Heart left ventricle (tissue), 16 donors: ENCODE measurements at places on chromosomes 7 and 10. TPM values are rescaled to one million over a fixed set of nuclear protein-coding genes. Genes with fewer than 3 reads are reported as not detected.

DNA sequence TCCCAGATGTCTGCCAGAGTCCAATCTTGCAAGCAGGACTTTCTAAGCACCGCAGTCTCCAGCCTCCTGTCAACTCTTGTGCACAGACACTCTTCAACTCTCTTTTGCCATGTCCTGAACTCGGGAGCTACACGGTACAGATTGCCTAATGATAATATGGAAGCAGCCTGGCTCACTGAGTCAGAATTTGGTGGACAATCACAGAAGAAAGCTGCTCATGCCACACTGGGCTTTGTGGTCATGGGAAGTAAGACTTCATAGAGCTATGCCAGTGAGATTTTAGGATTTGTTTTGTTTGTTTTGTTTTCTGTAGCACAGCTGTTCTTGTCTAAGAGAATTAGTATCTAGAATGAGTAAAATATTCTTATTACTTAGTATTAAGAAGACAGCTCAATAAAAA lies 144.1 kb upstream of the PRSS58 start:
- DNase-seq: no peak
- H3K4me3 ChIP-seq: no peak overlapping the region
- H3K36me3 ChIP-seq: no peaks in the 10 kb centered on the region
- H3K27ac ChIP-seq: no peak overlapping the region
- no peaks in the 10 kb centered on the region for H3K27me3 ChIP-seq

GRCh38 chr10:24238519-24239247 lies 29.7 kb downstream of the KIAA1217 start:
- H3K4me1 ChIP-seq: no peaks in the 10 kb centered on the region
- H3K27me3 ChIP-seq: no peaks in the 10 kb centered on the region
- H3K36me3 ChIP-seq: no peaks in the 10 kb centered on the region
- no peak for DNase-seq

DNA sequence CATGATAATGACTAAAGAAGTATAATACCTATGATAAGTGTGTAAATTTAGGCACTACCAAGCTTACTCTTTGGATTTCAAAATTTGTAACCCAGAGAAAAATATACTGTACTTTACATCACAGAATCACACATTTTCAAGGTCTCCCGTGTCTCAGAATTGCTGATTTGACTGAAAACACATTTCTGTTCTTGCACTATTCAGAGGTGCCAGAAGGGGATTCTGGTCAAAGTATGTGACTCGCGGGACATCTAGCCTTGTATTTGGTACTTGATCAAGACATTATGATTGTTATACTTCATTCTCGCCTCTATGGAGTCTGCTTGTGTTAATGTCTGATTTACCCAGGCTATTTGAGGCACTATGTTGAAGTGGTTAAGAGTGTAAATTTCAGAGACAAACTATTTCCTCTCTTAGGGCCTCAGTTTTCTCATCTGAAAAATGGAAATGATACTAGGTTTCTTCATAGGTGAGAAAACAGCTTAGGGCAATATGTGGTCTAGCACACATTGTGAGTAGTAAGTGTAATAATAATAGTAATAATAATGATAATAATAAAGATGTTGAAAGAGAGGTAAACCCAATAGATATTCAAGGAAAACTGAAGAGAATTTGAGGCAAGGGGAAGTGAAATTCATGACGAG lies 320.4 kb downstream of the RNLS start:
- no peaks in the 10 kb centered on the region for H3K36me3 ChIP-seq
- no peaks in the 10 kb centered on the region for H3K4me1 ChIP-seq
- no peak overlapping the region for H3K4me3 ChIP-seq
- no peaks in the 10 kb centered on the region for H3K27me3 ChIP-seq

- H3K4me1 ChIP-seq: no peaks in the 10 kb centered on the region
- H3K4me3 ChIP-seq: peak within 1 kb of the TSS; percentile 75
- H3K27me3 ChIP-seq: peaks cover 28% of the 10 kb centered on the region
- peak; percentile 30 for DNase-seq
- no peaks in the 10 kb centered on the region for H3K36me3 ChIP-seq
- peak within 1 kb of the TSS; percentile 25 for H3K27ac ChIP-seq
Measured at GRCh38 chr10:68560186-68560942, at the start of gene TET1. TSS of gene TET1 (plus strand) at chr10:68560337. CDS start at chr10:68572339, 12,002 bp downstream.

DNA sequence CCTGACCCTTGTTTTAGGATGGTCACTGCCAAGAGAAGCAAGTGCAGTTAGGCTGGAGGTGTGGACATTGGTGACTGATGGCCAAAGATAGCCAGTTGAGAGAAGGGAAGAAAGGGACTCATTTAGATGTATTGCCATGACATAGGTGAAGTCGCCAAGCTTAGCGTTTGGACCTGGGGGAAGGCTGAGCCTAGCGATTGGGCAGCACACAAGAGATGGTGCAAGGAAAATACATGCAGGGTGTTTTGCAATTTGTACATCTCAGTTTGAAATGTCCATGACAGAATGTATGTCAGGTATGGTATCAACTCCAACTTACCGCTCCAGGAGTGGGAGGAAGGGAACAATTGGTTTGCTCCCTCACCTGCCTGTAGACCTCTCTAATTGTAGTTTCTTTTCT lies 134.3 kb downstream of the MAPK8 start:
- peaks cover 23% of the 10 kb centered on the region for H3K36me3 ChIP-seq
- H3K4me1 ChIP-seq: no peaks in the 10 kb centered on the region
- no peaks in the 10 kb centered on the region for H3K27me3 ChIP-seq
- no peak overlapping the region for H3K4me3 ChIP-seq
- DNase-seq: no peak
- no peak overlapping the region for H3K27ac ChIP-seq

DNA sequence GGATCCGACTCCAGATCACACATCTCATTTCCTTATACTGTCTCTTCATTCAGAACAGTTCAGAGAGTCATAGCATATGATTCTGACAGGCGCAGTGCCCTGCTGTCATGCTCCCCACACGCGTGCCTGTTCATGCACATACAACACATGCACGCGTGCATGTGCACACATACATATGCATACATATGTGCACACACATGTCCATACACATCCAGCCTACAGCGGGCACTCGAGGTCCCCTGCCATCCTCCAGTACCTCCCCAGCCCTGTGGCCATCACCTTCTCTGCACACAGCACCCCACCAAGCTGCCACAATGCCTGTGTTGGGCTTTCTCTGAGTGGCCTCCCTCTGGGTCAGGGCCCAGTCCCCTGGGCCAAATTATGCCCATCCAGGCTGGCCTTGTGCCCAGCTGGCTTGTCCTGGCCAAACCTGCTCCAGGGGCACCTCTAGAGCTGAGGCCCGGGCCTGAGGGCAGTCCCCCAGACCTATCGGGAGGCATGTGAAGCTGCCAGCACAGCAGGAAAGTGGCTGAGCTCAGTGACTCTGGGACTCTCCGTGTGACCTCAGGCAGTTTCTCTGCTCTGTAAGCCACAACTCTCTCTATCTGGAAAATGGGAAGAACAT lies 49.4 kb upstream of the RET start:
- no peaks in the 10 kb centered on the region for H3K36me3 ChIP-seq
- no peak for DNase-seq
- H3K27ac ChIP-seq: no peak overlapping the region
- no peaks in the 10 kb centered on the region for H3K4me1 ChIP-seq
- H3K4me3 ChIP-seq: no peak overlapping the region

The LRIT1 gene
- total RNA-seq: not detected

The MYL10 gene
- not detected for total RNA-seq

The SLC26A4 gene
- total RNA-seq: 1.8 TPM

The CALML5 gene
- not detected for total RNA-seq

The C7orf57 gene
- total RNA-seq: not detected

The AKR1C3 gene
- total RNA-seq: 25.1 TPM
